ENCODE measurements at places on chromosomes 6 and 20. TPM values are rescaled to one million over a fixed set of nuclear protein-coding genes. Genes with fewer than 3 reads are reported as not detected.

DNA sequence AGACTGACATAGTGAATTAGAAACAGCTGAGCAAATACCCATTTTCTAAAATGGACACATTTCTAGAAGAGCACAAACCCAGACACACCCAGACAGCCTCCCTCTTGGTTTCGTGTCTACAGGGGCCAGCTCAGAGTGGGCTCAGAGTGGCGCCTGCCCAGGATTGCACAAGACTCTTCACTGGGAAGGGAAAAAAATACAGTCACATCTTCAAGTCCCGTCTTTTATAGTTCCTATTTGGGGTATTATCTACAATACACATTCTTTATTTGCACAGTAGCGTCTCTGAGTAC lies 246.1 kb upstream of the AFDN start:
- no peak for DNase-seq

DNA sequence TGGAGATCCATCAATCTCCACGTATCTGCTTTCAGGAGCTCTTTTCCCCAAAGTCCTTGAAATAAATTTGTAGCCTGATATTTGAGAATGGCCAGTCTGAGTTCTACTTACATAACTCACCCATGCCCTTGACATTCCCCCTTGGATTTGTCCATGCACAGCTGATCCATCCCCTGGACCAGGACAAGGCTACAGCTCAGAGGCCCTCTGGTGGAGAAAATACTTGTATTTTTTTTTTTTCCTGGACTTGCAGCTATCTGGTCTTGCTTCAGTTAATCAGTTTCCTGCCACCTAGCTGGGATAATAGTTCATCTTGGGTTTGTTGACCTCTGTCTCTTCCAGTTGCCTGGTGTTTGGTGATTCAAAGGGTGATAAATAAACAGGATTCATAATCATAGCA lies 467.6 kb downstream of the DHX35 start:
- no peak for DNase-seq

GRCh38 chr20:35385733-35386132 lies 26.0 kb downstream of the UQCC1 start:
- DNase-seq, result no peak

- DNase-seq, result no peak
Observed at GRCh38 chr20:63398744-63399514, 37.8 kb upstream of the CHRNA4 start.

- DNase-seq, result no peak
Observed at GRCh38 chr6:143197377-143197776, 136.7 kb downstream of the AIG1 start.

DNA sequence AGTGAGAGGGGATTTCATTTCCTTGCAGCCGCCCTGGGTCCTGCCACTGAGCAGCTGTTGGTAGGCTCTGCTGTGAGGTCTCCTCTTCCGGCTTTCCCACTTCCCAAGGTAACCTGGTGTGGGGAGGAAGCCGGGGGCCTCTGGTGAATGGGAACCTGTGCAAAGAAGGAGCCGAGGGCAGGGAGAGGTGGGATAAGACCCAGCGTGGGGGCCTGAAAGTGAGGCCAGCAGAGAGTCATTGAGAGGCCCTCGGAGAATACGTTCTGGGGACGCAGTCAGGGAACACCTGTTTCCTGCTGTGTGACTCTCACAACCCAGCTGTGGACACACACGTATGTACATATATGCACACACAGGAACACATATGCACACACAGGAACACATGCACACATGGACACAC lies 100.7 kb downstream of the CDH26 start:
- no peak for DNase-seq

The TAAR9 gene
- not detected for total RNA-seq

GRCh38 chr6:29853245-29853644 lies 25.6 kb downstream of the HLA-G start:
- DNase-seq, result no peak

The NQO2 gene
- 119 TPM for total RNA-seq

DNA sequence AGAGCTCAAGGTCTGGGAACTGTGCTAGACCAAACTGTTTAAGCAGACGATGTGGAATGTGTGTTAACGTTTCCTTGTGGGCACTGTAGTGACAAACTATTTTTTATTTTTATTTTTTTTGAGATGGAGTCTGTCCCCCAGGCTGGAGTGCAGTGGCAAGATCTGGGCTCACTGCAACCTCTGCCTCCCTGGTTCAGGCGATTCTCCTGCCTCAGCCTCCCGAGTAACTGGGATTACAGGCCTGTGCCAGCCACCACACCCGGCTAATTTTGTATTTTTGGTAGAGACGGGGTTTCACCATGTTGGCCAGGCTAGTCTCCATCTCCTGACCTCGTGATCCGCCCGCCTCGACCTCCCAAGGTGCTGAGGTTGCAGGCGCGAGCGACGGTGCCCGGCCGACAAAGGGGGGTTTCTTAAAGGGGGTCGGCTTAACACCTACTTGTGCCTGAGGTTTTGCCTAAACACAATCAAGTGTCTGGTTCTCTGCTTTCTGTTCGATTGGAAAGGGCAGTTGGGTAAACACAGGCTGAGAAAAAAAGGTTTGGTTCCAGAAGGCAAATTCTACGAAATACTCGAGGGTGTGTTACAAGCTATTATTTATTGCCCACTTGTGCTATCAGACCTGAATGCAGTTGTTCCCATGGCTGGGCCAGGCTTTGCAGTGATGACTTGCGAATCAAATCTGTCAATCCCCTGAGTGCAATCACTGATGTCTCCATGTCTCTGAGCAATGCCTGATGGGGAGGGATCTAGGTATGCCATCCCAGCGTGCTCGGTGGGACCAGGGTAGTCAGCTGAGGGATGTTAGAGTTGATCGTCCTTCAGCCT lies 1.3 kb downstream of the NOP56 start:
- DNase-seq, result no peak

DNA sequence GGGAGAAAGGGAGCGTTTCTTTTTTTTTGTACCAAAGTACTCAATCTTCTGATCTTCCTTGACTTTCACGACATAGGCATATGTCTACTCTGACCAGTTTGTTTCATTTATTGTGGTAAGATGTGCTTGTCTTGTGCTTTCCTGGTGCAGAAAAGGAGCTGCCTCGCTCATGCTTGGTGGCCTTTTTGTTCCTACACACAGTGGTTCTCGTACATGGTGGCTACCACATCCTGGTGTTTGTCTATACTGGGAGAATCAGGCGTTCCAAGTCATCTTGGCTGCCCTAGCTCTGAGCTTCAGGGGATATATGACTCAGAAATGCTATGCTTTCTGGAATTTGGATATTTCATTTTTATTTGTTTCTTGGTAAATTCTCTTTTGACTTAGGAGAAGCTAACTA lies 31.8 kb downstream of the MYB start:
- DNase-seq, result peak; percentile 33

The WFDC10B gene
- not detected for total RNA-seq

- no peak for DNase-seq
Observed at GRCh38 chr6:22042706-22043105, 254.1 kb downstream of the PRL start.

GRCh38 chr6:31396422-31397152 lies 6.8 kb upstream of the MICA start:
- DNase-seq, result peak; percentile 72

DNA sequence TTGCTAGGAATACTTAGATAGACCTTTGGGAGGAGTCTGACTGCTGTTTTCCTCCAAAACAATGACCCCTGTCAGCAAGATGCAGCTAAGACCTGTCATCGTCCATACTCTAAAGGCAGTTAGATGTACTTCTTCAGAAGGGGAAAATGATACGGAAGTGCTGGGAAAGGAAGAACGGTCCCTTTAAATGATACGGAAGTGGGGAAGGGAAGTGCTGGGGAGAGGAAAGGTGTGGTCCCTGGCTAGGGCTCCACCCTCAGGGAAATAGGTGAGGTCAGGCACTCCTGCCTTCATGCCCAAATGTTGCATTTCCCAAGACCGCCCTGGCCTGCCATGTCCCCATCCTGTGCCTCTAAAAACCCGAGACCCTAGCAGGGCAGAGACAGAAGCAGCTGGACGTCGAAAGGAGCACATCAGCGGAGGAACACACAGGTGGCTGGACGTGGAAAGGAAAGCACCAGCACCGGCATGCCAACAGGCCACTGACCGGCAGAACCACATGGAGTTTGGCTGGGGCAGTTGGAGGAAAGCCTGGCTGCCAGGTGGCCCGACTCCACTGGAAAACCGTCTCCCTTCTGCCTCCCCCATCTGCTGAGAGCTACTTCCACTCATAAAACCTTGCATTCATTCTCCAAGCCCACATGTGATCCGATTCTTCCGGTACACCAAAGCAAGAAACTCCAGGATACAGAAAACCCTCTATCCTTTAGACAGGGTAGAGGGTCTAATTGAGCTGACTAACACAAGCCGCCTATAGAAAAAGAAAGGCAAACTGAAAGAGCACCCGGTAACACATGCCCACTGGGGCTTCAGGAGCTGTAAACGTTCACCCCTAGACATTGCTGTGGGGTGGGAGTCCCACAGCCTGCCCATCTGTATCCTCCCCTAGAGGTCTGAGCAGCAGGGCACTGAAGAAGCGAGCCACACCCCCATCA lies 94.6 kb downstream of the FAXC start:
- DNase-seq, result no peak

- DNase-seq, result no peak
Observed at GRCh38 chr6:45427726-45428125, 50.0 kb upstream of the SUPT3H start.

DNA sequence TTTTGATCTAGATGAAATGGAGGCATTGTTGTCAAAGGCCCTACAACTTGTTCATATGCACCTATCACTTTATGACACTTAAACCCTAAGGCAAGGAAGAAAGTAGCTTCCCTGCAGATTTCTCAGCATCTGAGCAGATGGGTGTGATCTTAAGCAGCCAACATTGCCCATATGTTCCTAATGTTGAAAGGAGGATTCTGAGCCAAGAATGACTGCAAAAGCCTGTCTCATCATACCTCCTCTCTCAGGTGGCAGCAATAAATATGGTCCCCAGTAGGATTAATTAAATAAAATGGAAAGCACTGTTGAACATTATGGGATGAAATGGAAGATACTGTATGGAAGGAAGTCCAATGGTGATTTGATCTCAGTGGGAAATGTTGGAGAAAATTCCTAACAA lies 538.1 kb upstream of the MAN1A1 start:
- DNase-seq, result no peak

- DNase-seq, result peak; percentile 48
Observed at GRCh38 chr20:2283706-2284423, 11.9 kb upstream of the TGM3 start.

DNA sequence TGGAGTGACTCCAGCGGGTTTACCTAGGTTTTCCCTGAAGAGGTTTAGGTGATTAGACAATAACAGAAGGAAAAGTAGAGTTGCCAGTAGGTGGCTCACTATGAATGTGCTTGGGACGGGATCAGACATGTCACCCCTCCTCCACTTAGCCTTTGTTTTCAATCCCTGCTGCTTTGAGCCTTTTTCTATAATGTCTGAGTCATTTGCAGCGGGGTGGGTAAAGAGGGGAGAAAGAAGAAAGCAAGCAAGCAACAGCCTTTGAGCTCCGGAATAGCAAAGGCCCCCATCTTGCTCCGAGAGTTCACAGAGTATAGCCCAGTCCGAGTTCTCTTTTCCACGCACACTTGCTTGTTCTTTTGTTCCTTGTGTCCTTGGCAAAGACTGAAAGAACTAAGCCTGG lies 129.1 kb downstream of the PACRG start:
- peak; percentile 58 for DNase-seq

The ECT2L gene
- total RNA-seq, result not detected

The SRPK1 gene
- 49.2 TPM for total RNA-seq

DNA sequence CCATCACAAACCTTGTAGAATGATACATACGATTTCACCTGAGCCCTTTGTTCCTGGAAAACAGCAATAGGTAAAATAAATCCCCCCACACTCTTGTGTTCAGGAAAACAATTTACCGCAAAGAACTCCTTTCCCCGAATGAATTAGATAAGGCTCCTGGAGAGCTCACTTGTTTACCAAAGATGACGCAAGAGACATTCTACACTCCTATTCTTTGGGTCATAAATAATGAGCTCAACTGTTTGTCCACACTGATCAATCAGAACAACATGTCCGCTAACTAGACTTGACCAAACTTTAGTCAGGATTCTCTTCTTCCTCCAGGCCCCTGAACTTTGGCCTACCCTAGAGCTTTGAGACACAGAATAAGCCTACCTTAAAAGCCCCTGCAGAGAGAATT lies 271.9 kb upstream of the OPRM1 start:
- no peak for DNase-seq

- DNase-seq, result no peak
Observed at GRCh38 chr6:42211726-42212125, 5.9 kb downstream of the MRPS10 start.

DNA sequence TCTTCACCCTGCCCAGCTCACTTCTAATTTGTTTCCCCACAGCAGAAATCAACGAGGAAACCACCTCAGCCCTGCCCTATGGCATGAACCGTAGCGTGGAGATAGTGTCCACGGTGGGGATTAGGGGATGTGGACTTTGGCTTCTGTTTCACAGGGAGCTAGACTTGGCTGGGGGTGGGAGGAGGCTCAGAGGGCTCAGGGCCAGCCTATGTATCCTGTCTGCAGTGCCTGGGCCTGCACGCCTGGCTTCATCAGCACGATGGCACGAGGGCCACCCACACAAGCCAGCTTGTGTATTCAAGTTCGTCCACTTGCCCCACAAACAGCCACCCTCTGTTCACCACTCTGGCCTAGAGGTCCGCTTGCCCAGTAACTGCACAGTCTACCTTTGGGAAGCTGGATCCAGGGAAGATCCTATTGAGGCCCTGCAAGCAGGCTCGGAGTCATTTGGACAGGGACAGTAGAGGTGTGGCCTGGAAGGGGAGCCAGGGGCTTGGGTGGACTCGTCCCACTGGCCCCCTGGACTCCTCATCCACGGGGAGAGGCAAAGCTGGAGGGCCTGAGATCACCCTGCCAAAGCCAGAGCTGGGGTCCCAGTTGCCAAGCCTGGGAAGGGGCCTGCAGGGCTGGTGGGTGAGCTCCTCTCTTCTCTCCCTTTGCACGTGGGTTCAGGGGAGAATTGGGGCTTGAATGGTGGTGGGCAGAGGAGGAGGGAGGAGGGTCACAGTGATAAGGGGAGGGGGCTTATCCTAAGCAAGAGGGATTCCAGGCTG lies 38.0 kb upstream of the FAM83D start:
- no peak for DNase-seq

DNA sequence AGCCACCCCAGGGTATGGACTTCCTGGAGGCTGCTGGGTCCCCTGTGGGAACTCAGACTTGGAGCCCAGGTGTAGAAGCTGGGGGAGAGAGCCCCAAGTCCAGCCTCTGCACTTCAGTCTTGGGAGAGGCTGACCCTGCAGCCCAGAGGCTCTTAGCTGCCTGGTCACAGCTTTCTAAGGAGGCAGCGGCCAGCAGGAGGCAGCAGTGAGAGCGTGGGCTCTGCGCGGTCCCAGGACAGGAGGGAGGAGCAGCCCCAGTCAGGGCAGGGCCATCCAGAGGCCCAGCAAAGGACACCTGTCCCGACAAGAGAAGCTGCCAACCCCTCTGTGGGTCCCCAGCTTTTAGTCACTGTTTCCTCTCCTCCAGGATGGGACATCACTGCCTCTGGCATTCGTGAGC lies 9.4 kb downstream of the TREML2 start:
- DNase-seq, result no peak

DNA sequence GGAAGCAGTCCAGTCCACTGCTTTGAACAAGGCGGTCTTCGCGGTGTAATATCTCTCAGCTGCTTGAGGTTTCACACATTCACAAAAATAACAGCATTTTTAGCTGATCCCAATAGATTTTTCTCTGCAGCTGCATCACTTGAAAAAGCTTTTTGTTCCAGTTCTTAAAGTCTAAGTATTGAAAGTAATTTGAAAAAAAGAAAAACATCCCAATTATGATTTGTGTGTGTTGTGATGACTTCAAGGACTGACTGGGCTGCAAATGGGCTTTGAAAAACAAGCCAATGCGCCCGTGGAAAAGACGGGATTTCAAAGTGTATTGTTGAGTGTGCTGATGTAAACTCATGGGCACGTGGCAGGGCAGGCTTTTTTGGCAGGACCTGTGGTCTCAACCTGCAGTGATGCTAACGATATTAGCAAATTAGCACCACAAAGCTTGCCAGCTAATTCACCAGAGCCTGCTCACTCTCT lies 151.1 kb downstream of the TMEM242 start:
- no peak for DNase-seq

All from H4 (cell line).